Stimulated activated CD4-positive, alpha-beta T cell treated with anti-CD3 and anti-CD28 coated beads, TNF-alpha, amount 100 ng/mL, for 1 hour (primary cell): ENCODE measurements at places on chromosomes 6 and 20.

DNA sequence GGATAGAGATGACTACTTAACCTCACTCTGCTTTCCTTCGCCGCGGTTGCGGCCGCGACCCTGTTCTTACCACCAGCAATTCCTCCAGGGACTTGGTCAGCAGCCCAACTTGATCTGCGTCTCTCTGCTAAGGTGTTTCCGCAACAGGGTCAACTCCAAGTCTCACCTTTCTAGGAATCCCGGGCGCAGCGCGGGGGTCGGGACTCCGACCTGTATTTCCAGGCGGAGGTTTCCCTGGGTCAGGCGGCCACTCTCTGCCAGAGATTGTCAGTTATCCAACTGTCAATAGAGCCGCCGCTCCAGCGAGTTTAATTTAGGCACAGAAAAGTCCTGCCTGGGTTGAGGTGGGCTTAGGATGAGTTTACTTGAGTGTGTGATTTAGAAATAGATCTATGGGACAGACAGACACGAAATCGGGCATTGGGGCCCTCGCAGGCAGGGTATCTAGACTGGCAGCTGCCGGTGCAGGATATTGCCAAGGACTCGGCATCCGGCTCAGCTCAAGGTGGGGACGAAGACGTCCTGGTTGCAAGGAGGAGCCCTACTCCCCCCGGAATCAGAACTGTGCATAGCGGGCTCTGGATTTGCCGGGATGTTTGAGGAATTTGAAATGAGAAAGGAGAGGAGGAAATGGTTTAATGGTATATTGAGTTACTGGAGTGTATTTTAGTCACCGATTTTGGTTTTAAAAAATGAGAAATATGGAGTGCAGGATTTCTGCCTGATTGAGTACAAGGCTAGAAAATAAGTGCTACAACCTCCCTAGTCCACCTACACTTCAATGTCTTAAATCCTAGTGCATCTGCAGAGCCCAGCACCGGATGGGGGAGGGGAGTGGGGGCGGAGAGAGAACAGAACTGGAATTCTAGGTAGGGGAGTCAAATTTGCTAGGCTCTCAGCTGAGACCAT, 23.7 kb downstream of the POM121L2 start:
- DNase-seq = no peak

DNA sequence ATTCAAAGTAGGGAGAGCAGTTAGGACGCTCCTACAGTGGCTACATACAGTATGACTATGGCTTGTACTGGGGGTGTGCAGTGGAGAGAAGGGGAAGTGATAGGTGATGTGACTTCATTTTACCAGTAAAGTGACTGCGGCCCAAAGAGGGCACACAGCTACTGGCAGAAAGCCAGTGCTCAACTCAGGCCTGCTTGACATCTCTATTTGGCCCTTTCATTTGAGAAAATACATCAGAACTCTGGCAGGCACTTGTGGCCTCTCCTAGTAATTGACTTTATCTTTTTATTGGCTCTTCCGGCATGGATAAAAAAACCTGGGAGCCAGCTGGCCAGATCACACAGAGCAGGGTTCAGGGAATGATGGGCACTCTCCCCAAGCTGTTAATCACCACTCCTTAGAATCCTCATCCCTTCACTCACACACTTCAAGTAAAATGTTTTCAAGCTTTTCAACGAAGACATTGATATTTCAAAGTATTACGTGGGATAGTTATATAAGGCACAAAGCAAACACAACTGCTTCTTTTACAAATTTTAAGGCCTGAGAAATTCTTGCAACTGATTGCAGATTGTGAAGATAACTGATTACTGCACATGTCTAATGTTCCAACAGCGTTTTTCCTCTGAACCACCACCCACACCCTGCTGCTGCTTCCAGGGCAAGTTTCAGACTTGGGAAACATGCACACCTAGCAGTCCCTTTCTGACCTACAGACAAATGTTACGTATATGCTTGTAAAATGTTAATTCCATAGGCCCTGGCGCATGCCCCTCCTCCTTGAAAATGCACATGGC, 73.5 kb downstream of the TNFRSF21 start:
- DNase-seq = no peak

- DNase-seq = no peak
Observed at GRCh38 chr6:52262620-52263344, 18.5 kb upstream of the IL17F start.

DNA sequence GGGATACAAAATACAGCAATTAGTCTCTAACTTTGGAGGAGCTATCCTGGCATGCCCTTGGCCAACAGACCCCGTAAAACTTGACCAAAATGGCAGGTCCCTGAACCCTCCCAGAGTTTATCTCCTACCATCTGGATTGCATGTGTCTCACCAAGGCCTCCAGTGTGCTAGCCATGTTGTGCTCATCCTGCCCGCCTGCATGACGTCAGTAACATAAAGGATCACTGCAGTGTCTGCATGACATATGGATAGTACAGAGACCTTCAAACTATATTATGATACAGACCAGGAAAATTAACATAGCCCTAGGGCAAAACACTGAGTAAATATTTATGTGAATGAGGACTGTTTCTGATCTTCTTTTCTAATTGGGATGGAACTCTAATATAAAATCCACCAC, 25.3 kb downstream of the CPXM1 start:
- no peak for DNase-seq

DNA sequence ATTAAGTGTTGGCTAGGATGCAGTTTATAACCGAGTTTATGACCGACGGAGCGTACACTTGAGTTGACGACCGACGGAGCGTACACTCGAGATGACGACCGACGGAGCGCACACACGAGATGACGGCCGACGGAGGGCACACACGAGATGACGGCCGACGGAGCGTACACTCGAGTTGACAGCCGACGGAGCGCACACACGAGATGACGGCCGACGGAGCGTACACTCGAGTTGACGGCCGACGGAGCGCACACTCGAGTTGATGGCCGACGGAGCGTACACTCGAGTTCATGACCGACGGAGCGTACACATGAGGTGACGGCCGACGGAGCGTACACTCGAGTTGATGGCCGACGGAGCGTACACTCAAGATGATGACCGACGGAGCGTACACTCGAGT, 119.8 kb downstream of the HUS1B start:
- no peak for DNase-seq

DNA sequence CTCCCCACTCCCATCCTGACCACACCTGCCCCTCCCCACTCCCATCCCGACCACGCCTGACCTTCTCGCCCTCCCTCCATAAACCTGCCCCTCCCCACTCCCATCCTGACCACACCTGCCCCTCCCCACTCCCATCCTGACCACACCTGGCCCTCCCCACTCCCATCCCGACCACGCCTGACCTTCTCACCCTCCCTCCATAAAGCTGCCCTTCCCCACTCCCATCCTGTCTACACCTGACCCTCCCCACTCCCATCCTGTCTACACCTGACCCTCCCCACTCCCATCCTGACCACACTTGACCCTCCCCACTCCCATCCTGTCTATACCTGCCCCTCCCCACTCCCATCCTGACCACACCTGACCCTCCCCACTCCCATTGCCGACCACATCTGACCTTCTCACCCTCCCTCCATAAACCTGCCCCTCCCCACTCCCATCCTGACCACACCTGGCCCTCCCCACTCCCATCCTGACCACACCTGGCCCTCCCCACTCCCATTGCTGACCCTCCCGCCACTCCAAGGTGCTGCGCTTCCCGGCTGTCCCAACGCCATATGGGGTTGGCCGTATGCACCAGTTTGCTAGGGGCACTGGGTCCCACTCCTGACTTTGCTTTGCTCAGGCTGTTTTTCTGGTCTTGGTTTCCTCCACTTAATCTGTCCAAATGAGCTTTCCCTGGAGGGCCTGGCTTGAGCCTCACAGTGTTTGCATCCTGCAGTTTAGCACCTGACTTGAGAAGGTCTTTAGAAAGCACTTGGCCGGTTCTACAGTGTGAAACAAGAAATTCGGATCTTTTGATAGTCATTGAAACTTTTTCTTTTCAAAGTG, 2.9 kb downstream of the KIF25 start:
- no peak for DNase-seq

GRCh38 chr6:73832313-73832712, 136.3 kb downstream of the CD109 start:
- no peak for DNase-seq

DNA sequence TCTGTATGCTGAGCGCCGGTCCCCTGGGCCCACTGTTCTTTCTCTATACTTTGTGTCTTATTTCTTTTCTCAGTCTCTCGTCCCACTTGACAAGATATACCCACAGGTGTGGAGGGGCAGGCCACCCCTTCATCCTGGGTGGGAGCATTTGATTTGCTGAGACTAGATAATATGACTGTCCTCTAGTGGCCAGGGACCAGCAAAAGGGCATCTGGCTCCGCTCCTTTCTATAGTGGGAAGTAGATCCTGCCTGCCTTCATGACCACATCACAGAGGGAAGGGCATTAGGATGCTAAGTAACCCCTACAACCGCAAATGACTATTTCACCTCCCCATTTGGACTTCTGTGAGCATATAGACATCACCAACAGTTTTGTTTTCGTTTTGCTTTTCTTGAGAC, 64.5 kb downstream of the TRMT6 start:
- no peak for DNase-seq

DNA sequence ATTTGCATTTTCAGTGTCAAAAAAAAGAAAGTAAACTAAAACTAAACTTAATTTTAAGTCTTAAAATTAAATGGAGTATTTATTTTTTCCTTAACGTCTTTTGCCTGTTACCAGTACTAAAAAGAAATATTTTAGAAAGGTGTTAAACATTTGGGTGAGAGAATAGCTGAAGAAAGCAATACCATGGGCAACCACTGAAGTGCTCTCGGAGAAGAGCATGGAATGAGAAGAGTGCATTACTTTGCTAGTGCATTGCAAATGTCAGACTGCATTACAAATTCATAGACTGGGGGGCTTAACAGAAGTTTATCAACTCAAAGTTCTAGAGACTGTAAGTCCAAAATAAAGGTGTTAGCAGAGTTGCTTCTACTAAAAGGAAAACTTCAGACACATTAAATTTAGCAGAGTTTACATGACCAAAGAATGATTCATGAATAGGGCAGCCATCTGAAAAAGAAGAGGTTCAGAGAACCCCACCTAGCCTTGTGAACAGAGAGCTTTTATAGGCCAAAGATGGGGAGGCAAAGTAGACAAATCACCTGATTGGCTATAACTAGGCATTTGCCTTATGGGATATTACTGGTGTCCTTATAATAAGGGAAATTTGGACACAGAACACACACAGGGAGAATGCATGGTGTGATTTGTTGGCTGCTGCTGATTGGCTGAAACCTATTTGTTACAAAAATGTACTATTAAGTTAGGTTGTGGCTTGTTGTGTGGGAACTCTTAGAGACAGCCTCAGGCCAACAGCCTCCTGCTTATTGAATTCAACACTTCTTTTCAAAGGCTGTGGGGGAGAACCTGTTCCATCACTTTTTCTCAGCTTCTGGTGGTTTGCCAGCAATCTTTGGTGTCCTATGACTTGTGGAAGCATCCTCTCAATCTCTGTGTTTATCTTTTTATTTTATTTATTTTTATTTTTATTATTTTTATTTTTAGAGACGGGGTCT, 106.7 kb upstream of the RREB1 start:
- no peak for DNase-seq

DNA sequence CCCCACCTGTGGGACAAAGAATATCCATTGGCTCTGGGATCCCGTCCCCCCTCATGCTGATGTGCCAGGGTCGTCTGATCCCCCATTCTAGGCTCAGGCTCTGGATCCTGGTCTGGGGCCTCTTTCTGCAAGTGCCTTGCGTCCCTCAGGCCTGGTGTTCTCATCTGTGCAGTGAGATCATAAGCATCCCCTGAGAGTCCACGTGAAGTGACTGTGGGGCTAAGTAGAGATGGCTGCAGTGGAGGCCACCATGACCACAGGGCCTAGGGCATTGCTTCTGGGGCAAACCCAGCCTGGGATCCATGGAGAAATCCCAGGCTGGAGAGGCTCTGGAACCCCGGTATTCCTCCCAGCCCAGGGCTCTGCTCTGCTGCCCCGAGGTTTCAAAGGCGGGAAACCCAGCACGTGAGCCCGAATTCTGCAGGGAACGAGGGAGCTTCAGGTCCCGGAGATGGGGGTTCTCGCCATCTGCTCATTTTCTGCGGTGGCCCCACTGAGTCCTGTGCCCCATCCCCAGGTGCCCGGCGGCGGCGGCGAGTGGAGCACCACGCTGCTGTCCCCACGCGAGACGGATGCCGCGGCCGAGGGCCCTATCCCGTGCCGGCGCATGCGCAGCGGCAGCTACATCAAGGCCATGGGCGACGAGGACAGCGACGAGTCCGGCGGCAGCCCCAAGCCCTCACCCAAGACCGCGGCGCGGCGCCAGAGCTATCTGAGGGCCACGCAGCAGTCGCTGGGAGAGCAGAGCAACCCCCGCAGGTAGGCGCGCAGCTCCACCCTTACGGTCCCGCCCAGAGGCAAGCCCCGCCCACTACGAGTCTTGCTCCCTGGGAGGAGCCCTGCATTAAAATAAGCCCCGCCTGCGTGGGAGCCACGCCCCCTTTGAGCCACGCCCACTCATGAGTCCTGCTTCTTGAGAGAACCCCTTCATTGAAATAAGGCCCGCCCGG, 105.5 kb upstream of the MYL9 start:
- peak; percentile 79 for DNase-seq
